ENCODE measurements at places on chromosomes 2 and 18. TPM values are rescaled to one million over a fixed set of nuclear protein-coding genes. Genes with fewer than 3 reads are reported as not detected.

- DNase-seq, result no peak
These were observed 16.4 kb downstream of the IGFBP2 start for GRCh38 chr2:216649574-216649973.

- no peak for DNase-seq
These were observed 173.2 kb downstream of the MYO3B start for GRCh38 chr2:170350929-170351826.

ITGB6 gene
- 6.1 TPM for polyA plus RNA-seq

ACKR3 gene
- polyA plus RNA-seq, result 32.3 TPM

GRCh38 chr18:64539847-64540246 is 391.0 kb upstream of the LINC00305 start:
- no peak for DNase-seq

DNA sequence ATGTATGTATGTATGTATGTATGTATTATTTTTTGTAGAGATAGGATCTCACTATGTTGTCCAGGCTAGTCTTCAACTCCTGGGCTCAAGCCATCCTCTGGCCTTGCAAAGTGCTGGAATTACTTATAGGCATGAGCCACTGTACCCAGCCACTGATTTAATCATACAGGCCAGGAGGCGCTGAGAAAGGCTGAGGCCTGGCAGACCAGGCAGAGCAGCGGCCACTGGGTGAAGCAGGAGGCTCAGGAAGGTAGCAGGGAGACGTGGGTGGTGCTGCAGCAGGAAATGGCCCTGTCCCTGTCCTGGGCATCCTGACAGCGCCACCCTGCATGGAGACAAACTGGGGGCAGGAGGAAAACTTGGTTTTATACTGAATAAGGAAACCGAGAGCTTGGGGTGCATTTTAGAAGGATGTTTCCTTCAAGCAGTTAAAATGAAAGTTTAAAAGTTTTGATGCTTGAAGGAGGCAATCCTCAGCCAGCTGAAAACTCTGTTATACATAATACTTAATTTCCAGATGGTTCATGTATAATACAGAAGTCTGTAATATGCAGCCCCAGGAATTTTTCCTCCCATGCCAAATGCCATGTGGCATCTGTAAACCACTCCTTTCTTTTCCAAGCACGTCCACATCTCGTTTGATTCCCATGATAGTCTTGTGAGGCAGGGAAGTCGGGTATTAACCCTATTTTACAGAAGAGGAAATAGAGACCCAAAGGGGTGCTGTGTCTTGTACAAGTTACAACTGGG is 182.4 kb downstream of the CELF4 start:
- DNase-seq, result peak; percentile 65

- no peak for DNase-seq
These were observed 212.7 kb upstream of the SLC14A2 start for GRCh38 chr18:45402485-45403056.
